ENCODE measurements at places on chromosomes 11 and 22.

- no peak for DNase-seq
These were observed 51.5 kb upstream of the FGF3 start for GRCh38 chr11:69870766-69871165.

DNA sequence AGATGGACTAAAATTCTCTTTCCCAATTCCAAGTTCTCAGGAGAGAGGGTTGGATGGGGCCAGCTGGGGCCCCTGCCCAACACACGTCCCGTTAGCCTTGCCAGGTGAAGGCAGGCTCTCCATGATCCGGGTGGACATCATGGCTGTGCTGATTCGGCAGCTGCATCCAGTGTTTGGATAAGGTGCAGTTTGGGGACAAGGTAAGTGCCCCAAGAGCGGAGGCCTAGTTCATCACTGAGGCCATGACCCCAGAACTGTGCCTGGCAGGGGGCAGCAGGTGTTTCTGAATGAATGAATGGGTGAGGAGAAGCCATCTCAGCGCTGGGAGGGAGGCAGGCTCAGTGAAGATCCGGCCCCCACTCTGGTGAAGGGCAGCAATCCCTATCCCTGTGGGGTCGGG is 520.4 kb downstream of the TBC1D22A start:
- DNase-seq: no peak

- no peak for DNase-seq
These were observed 57.1 kb downstream of the QSER1 start for GRCh38 chr11:32949739-32950138.

DNA sequence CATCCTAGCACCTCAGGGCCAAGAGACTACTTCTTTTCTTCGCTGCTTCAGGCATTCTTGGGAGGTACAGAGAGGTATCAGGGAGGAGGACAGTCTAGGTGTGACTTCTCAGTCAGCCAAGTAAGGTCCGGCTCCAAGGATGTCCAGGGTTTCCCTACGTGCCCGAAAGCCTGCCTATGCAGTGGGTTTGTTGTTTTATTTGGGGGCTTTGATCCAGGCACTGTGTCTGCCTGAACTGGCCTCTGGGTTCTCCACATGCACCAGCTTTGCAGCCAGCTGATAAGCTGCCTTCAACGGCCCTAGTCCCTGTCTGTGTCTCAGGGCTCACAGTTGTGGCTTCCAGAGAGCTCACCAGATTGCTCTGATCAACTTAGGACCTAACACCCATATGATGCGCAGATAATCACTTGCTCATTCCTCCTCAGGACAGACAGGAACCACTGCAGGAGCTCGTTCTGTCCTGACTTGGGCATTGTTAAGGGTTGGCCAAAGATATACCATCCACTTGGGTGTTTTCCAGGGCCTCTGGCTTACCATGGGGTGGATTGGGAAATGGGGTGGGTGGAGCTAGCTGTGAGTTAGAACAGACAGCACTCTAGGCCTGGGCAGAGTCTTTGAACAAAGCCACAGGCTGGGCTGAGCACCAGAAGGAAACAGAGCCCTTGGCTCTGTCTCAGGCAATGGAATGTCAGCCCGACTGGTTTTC is 45.5 kb upstream of the CRYBB3 start:
- no peak for DNase-seq

DNA sequence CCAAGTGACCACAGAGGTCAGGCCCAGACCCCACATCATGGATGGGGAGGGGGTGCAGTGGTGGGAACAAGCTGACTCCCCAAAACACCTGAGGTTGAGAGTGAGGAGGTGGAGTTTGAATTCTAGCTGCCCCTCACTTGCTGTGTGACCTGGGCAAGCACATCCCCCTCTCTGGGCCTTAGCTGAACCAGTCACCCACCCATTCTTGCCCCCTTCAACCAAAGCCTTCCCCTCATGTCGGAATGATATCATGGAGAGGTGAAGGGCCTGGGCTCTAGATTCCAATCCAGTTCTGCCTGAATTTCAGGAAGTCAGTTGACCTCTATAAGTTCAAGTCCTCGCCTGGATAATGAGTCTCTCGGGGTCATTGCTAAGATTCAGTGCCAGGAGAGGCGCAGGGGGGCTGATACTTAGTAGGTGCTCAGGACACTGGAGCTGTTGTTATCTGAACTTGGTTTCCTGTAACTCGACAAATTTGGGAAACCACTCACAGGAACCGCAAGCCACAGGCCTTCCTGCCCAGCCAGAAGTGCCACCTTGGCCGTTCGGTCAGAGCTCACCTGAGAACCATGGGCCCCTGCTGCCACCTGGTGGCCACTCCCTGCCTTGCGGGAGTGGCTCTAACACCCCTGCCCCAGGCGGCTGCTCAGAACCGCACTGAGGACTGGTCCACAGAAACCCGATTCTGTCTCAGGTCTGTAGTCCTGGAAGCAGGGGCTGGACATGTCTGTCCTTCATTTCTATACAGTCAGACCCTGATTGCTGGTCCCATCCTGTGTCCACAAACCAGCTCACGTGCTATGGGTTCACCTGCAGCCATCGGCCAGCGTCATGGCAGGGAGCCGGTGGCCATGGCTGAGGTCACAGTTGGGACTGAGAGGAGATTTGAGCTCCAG is 6.9 kb downstream of the CDC42EP1 start:
- peak; percentile 32 for DNase-seq

All from RKO (cell line).